ENCODE measurements at places on chromosomes 2 and 18. TPM values are rescaled to one million over a fixed set of nuclear protein-coding genes. Genes with fewer than 3 reads are reported as not detected.

SATB2 gene
- 54.5 TPM for total RNA-seq

MOGAT1 gene
- total RNA-seq, result not detected

- H3K27ac ChIP-seq, result peak overlapping the region; percentile 96
- H3K4me1 ChIP-seq, result peaks cover 31% of the 10 kb centered on the region
- no peaks in the 10 kb centered on the region for H3K36me3 ChIP-seq
These were observed 4.4 kb downstream of the CCL20 start for GRCh38 chr2:227817850-227818674.

DNA sequence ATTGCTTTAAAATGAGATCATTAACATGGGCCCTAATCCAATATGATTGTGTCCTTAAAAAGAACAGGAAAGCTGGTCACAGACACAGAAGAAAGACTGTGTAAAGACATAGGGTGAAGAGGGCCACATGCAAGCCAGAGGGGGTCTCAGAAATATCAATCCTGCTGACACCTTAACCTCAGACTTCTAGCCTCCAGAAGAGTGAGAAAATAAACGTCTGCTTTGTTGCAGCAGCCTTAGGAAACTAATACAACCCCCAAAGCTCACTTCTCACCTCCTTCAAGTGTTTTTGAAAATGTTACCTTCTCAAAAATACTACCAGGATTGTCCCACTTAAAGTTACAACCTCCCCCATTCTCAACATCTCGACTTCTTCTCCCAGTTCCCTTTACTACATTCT, 39.8 kb upstream of the SESTD1 start:
- no peaks in the 10 kb centered on the region for H3K27me3 ChIP-seq
- H3K27ac ChIP-seq, result no peak overlapping the region
- no peak for DNase-seq
- no peaks in the 10 kb centered on the region for H3K36me3 ChIP-seq

DNA sequence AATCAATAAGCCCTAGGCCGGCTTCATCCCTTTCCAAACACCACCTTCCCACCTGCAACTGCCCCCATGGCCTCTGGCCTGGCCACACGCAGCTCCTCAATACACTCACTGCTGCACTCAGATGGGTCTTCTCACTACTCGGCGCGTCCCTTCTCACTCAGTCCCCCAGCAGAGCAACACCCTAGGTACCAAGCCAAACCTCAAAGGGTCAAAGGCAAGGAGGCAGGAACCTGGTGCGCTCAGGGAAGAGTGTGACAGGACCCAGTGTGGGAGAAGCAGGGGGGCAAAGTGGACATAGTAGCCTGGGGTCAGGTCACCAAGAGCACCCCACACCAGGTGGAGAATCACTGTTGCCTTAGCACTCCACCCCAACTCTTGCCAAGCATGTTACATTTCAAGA, 90.6 kb downstream of the TTC32 start:
- no peak overlapping the region for H3K4me3 ChIP-seq
- no peaks in the 10 kb centered on the region for H3K27me3 ChIP-seq

- no peak overlapping the region for H3K27ac ChIP-seq
- H3K36me3 ChIP-seq, result no peaks in the 10 kb centered on the region
- DNase-seq, result no peak
- H3K27me3 ChIP-seq, result no peaks in the 10 kb centered on the region
- no peak overlapping the region for H3K4me3 ChIP-seq
- no peaks in the 10 kb centered on the region for H3K4me1 ChIP-seq
These were observed 183.5 kb upstream of the ZNF521 start for GRCh38 chr18:25535495-25535894.

All from osteoblast (primary cell).